HepG2 (cell line): ENCODE measurements at places on chromosomes 7 and 10.
A peak's percentile ranks its signal among the peaks of the same experiment; 100 is the strongest.

- no peak for DNase-seq
Measured at GRCh38 chr7:119436882-119437281, 836.1 kb upstream of the KCND2 start.

GRCh38 chr7:94823947-94824346, 83.4 kb upstream of the PPP1R9A start:
- peak; percentile 44 for DNase-seq

- DNase-seq: no peak
Measured at GRCh38 chr7:158655931-158656441, 48.6 kb downstream of the NCAPG2 start.

DNA sequence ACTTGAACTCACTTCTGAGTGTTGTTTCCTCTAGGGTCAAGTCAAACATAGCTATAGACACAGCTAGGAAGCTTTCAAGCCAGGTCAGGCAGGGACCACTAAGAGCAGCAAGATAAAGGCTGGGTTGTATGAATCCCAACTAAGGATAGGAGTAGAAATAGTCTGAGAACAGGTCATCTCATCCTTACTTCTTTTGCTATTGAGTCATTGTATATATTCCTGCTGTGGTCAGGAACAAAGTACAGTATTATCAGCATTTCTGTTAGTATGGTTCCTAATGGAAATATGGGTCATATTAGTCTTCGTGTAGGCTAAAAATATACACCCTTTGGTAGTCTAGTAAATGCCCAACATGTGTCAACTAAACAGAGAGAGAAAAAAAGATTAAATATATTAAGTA, 145.3 kb downstream of the BTAF1 start:
- DNase-seq: no peak

- no peak for DNase-seq
Measured at GRCh38 chr10:58360412-58361004, 24.7 kb upstream of the TFAM start.

GRCh38 chr10:97069576-97070362, 116.0 kb downstream of the SLIT1 start:
- DNase-seq: no peak

GRCh38 chr10:112779025-112779770, 170.8 kb upstream of the TCF7L2 start:
- no peak for DNase-seq

DNA sequence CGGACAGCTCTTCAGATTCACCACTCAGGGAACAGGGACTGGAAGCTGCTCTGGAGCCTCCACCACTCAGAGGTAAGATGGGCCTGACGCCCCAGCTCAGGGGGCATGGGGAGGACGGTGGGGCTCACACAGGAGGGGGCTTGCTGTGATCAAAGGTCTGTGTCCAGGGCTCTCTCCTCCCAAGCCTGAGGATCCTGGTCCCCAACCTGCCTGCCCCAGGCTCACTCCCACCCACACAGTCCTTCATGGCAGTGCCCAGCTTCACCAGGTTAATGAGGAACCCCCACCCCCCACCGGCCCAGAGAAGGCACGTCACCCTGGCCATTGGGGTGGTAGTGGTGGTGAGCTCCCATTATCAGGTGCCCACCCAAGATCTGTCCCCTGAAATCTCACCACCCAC, 926.7 kb upstream of the ZNF722 start:
- no peak for DNase-seq

DNA sequence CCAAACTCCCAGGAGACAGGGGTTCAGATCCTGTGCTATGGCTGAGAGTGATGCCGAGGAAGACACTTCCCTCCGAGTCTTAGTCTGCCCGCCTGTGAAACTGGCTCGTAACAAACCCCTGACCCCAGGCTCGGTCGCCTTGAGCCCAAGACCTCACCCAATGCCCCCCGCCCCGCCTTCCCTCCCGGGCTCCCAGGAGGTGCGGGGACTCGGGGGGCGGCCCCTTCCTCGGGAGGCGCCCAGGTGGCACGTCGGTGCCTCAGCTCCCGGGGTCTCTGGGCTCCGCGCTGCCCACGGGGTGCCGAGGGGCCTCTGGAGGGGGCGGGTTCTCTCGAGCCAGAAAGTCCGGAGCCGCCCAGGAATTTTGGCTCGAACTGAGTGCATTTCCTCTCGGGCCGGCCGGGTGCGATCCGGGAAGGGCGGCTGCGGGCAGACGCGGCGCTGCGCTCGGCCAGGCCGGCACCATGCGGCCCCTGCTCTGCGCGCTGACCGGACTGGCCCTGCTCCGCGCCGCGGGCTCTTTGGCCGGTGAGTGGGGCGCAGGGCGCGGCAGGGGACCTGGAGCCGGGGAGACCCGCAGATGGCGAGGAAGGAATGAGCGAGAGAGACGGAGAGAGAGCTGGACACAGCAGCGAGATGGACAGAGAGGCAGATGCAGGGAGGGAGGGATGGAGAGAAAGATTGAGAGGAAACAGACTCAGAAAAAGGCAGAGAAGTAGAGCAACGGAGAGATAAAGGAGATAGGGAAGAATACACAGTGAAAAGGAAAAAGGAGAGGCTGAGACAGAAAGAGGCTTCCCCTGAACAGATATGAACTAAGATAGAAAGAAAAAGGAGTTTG, at the start of gene PLAC9:
TSS of gene PLAC9 (plus strand) at position 432 of the 841 bp plus-strand sequence. CDS start at position 465, 33 bp downstream.
- DNase-seq: no peak

GRCh38 chr10:106185951-106186350, 978.6 kb downstream of the SORCS1 start:
- DNase-seq: no peak

GRCh38 chr10:111298031-111298430, 221.2 kb downstream of the ADRA2A start:
- DNase-seq: no peak

DNA sequence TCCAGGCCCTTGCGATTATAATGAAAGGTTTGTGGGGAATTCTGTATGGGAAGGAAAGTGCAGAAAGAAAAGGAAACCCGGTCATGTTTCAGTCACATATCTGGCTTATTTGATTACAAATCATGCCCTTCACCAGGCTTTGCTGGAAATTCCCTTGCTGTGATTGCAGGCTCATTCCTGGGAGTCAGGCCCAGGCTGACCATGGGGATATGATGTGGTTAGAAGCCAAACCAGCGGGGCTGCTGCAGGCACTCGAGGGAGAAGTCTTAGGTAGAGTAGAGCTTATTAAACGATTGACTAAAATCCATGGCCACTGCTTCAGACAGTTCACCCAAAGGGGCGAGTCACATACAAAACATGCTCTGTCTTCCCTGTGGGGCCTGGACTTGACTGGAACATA, 16.2 kb downstream of the PKD1L1 start:
- no peak for DNase-seq

- DNase-seq: no peak
Measured at GRCh38 chr7:81111358-81111757, 192.5 kb upstream of the SEMA3C start.

DNA sequence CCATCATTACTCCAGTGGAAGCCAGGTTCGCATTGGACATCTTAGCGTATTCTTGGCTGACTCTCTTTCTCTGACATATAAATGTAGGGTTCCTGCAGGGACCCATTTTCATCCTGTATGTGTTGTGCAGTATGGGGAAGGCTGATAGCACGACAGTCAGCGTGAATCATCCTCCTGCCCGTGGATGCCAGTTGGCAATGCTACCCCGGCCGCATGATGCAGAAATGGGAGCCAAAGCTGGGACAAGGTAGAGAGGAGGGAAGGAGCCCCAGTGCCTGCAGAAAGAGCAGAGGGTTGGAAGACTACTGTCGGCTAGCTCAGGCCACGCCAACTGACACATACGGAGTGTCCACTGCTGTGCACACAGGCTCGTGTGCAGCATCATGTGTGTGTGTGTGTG, 251.6 kb downstream of the SKAP2 start:
- no peak for DNase-seq

- no peak for DNase-seq
Measured at GRCh38 chr10:11828682-11829284, 5.6 kb downstream of the PROSER2 start.

DNA sequence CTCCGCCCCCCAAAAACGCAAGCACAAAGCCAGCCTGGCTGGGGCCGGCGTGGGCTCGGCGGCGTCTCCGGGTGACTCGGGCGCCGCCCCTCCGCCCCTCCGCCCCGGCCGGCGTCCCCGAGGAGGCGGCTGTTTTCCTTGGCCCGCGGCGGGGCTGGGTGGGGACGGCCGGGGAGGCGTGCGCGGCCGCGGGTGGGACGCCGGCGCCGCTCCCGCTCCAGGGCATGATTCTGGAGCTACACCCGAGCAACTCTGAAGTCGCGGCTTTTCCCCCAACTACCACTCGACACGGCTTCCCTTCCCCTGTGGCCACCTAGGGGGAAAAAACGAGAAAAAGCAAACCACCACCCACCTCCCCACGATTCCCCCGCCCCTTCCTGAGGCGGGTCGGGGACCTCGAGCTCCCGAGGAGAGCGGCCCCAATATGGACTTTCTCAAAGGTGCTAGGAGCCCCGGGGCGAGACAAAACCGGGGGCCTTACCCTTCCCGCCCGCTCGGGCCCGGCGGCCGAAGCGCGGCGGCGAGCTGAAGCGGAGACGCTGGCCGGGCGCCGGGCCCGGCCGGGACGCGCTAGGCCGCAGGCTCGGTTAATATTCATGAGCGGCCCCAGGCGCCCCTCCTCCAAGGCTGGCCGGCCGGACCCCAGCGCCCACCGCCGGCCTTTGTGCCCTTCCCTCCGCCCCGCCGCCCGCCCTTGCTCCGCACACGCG, 856 bp downstream of the ARHGAP21 start:
- DNase-seq: peak; percentile 41

DNA sequence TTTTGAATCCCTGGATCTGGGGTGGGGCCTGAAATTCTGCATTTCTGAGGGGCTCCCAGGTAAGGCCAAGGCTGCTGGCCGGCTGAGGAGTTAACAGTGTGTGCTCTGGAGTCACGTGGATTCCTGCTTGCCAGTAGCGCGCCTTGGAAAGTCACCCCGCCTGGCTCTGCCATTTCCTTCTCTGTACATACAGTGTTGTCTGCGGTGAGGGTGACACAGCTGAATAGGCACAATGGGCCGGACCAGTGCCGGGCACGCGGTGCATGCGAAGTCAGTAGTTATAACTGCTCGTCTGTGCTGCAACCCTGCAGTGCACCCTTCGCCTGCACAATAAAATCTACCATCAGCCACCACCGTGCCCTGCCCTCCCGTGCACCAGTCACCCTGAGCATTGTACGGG, 68.0 kb upstream of the EEPD1 start:
- no peak for DNase-seq

- DNase-seq: no peak
Measured at GRCh38 chr10:6926971-6927370, 346.9 kb upstream of the PRKCQ start.

DNA sequence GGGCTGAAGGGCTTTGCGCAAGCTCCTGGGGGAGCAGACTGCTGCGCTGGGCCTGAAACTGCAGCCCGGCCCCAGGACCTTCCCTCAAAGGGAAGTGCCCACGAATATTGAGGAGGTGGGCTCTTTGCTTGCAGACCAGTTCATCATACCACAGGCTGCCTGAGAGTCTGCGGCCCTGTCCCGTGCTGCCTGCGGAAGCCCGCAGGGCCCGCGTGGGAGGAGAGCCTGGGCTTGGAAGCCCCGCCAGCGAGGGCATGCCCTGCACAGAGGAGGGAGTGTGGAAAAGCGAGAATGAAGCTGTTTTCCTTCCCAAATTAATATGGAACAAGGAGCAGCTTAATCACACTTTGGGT, 83.6 kb upstream of the MKI67 start:
- DNase-seq: no peak

- no peak for DNase-seq
Measured at GRCh38 chr10:100621360-100622205, 85.8 kb downstream of the HIF1AN start.

- no peak for DNase-seq
Measured at GRCh38 chr7:154914308-154914995, 88.5 kb downstream of the PAXIP1 start.
